ENCODE measurements at places on chromosomes 2 and 18.

DNA sequence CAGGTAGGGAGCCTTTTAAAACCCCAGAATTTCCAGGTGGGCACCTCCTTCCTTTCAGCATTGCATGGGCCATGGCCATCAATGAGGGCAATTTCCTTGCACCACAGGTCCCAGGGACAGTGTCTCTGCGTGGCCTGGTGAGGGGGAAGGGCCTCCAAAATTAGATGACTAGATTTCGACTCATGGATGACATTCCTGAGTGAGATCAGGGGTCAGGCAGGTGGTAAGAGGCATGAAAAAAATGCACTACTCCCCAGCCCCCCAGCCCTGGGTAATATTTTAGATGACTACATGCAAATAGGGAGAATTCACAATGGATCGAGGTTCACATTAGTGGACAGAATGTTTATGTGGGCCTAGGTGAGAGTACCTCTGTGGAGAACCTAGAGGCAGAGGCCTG lies 19.0 kb upstream of the IGFBP5 start:
- no peak for DNase-seq

GRCh38 chr18:76928179-76928868 lies 106.0 kb downstream of the ZNF236 start:
- no peak for DNase-seq

DNA sequence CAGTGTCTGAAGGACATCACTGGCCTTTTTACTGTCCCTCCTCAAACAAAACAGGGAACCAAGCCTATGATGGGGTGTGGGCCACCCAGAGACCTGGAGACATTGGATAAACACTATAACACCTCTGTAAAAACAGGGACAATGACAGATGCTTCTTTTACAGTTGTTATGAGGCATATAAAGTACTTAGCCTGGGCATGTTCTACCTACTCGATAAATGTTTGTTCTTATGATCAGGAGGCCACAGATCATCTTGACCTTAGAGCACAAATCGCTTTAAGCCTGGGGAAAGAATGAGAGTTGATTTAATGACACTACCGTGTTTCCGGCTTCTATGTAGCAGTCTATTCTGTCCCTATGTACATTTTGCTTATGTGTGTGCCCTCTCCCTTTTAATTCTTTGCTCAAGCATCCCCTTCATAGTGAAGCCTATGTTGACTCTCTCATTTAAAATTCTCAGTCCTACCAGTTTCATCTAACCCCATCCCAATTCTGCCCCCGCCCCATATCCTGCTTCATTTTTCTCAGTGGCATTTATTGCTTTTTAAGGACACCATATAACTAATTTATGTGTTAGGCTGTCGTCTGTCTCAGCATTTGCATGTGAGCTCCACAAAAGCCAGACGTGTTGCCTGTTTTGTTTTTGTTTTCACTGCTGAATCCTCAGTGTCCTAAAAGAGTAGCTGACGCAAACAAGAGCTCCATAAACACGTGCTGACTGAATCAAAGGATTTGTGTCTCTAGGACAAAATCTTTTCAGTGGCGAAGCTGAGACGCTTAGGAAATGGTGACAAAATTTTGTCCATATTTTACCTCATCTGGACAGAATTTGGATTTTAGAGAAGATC lies 182.3 kb upstream of the ST6GAL2 start:
- no peak for DNase-seq

DNA sequence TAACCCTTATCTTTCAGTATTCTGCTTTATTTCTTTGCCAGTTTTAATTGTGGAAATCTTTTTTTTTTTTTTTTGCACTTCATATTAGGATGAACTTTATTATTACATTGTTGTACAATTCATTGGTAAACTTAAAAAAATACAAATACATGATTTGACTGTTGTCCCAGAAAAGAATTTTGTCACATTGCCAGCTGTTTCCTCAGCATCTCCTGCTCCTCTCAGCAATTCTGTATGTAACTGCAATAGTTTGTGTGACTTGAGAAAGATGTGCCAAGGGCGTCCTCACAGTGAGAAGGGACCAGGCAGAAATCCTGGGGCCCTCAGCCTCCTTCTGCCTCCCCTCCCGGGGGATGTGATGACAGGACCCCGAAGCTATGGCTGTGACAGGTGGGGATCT lies 254.4 kb downstream of the NBAS start:
- DNase-seq: no peak

DNA sequence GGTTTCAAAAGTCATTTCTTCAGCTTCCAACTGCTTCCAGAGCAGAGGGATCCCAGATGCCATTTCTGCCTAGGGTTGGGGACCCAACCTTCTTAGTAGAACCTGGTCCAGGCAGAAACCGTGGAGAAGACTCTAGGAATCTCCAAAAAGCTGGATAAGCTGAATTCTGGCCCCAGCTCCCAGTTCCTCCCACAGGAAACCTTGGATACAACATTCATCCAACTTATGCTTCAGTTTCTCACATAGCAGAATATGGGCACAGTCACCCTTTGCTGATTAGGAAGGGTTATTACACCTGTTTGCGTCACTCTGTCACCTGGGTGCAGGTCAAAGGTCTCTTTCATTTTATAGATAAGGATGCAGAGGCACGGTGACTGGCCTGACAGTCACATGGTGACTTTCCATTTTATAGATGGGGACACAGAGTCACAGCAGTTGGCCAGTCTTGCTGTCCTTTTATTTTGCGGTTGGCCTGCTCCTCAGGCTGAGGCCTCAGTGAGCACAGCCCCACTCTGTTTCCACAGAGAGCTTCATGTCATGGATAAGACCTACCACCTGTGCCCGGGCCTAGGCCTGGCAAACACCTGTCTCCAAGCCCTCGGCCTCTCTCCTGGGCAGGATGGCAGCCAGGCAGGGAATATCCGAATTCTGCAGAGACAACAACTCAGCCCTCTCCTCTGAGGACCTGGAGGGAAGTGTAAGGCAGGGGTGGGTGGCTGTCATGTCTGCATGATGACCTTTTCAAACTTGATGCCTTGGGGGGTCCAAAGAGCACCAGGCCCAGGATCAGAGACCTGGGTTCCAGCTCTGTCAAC lies 148.8 kb downstream of the SMAD7 start:
- no peak for DNase-seq

DNA sequence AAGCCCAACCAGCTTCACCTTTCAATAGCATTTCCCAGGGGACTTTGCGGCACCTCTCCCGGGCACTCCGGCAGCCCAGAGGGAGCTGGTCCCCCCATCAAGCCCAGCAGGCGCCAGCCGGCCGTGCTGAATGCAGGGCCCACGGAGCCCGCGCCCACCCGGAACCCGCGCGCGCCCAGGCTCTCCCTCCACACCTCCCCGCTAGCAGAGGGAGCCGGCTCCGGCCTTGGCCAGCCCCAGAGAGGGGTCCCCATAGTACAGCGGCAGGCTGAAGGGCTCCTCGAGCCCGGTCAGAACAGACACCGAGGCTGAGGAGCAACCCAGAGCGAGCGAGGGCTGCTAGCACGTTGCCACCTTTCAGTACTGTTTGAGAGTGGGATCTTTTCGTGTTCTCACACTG lies 300.8 kb downstream of the DSEL start:
- no peak for DNase-seq
